Caki2 (cell line): ENCODE measurements at places on chromosomes 6 and 20. TPM values are rescaled to one million over a fixed set of nuclear protein-coding genes. Genes with fewer than 3 reads are reported as not detected.
A peak's percentile ranks its signal among the peaks of the same experiment; 100 is the strongest.

DNA sequence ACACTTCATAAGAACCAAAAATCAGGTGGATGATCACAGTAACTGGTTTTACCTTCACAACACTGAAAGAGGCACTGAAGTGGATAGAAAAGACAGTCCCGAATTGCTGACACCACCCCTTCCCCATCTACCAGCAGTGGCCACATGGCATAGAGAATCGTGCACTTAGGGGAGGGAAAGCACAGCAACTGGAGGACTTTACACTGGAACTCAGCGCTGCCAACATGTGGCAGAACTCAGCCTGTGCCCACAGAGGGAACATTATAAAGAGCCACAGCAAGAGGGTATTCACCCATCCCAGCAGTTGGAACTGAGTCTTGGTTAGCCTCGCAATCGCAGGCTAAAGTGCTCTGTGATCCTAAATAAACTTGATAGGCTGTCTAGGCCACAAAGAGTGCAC, 6.5 kb upstream of the KIAA1586 start:
- DNase-seq = peak; percentile 16

The LY6G6F gene
- not detected in 2 replicates for total RNA-seq

The RRAGD gene
- total RNA-seq = 6.5 and 8.3 TPM in 2 replicates

DNA sequence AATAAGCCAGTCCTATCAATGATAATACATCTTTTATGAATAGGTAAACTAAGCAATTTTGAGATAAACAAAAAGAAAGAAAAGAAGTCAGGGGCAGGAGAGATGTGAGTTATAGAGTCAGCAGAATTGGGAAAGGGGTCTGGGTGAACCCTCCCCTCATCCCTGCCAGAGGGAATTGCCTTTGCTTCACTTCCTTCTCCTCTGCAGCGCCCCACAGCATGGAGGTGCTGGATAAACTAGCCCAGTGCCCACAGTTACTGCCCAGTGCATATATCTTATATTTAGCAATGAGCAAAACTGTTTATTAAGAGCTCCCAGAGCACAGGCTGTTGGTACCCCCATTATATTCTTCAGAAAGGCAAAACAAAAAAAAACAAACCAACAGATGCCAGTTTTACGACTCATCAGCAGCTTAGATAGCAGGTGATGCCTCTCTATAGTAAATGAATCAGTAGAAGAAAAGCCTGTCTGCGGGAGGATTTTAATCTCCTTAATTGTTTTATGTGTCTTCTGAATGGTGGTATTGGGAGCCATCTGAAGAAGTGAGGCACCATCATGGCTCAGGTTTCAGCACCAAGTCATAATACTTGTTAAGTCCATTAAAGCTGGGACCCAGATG, 419.2 kb downstream of the EPM2A start:
- no peak for DNase-seq

The PSORS1C1 gene
- total RNA-seq = 0.20 and 1.8 TPM in 2 replicates

- no peak for DNase-seq
Measured at GRCh38 chr6:39961178-39961577, 26.9 kb upstream of the MOCS1 start.

DNA sequence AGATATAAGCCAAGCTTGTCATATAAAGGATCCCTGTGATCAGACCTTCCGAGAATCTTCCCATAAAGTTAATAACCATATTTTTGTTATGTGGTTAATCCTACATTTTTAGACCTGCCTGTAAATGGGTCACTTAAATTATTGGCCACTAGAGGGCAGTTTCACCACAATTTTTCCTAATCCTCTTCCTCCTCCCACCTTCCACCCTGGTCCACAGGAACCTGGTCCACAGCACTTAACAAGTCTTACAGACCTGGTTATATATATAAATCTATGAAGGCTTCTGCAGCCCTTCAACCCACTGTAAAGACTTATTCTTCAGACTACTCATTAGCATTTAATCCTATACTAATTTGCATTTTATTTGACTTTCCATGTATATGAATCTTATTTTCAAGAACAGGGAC, 28.3 kb downstream of the MRS2 start:
- peak; percentile 33 for DNase-seq

DNA sequence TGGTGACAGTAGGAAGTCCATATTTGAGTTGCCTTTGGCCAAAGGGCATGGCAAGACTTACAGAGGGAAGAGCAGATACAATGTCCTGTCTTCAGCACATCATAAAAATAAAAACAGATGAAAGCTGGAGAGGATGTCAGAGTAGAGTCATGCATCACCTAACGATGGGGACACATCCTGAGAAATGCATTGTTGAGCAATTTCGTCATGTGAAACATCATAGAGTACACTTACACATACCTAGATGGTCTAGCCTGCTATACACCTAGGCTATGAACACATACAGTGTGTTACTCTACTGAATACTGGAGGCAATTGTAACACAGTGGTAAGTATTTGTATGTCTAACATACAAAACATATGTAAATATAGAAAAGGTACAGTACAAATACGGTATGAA, 75.6 kb downstream of the VEGFA start:
- no peak for DNase-seq

DNA sequence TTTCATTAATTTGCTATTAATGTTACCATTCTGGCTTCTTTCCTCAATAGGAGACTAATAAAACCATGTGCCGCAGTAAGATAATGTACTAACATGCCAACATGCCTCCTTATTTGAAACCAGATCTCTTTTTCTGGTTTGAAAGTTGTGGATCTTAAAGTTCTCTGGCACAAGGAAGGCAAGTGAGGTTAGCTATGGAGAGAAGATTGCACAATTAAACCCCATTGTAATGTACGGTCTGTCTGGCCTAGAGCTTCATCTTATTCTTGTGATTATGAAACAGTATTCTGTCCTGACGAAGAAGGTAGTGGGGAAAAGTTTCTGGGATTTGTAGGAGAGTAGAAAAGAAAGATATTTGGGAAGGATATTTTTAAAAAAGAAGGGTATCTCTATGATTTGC, 68.4 kb downstream of the EYA4 start:
- DNase-seq = no peak

DNA sequence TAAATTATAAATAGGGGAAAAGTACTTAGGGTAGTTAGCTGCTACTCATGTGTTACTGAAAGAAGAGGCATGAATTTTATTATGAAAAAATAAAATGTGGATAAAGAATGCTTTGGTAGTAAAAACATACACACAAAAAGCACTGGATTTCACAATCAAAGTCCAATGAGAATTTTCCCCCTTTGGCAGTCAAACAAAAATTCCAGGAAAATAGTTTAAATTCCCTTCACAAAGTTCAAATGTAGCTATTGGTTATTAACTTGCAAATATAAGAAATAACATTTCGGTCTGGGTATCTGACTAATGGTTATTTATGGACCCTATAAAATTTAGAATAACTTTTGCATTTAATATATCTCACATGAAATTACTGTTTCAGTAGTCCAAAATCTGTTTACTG, 210.4 kb downstream of the FOXC1 start:
- DNase-seq = no peak

- peak; percentile 33 for DNase-seq
Measured at GRCh38 chr20:63498960-63499337, at the start of gene EEF1A2. EEF1A2 (minus strand) TSS chr20:63499083; CDS start chr20:63497763, 1,320 bp downstream.

- DNase-seq = no peak
Measured at GRCh38 chr6:155120034-155120433, 124.9 kb downstream of the TIAM2 start.

GRCh38 chr20:31712564-31713311, 9.9 kb downstream of the BCL2L1 start:
- DNase-seq = peak; percentile 99

The MCHR2 gene
- total RNA-seq = not detected in 2 replicates

- no peak for DNase-seq
Measured at GRCh38 chr6:165545806-165546205, 117.2 kb downstream of the PDE10A start.

- DNase-seq = no peak
Measured at GRCh38 chr6:154360476-154360875, 3.9 kb upstream of the IPCEF1 start.

The BPIFB1 gene
- not detected in 2 replicates for total RNA-seq

The CRYBG1 gene
- 15.2 and 16.0 TPM in 2 replicates for total RNA-seq

DNA sequence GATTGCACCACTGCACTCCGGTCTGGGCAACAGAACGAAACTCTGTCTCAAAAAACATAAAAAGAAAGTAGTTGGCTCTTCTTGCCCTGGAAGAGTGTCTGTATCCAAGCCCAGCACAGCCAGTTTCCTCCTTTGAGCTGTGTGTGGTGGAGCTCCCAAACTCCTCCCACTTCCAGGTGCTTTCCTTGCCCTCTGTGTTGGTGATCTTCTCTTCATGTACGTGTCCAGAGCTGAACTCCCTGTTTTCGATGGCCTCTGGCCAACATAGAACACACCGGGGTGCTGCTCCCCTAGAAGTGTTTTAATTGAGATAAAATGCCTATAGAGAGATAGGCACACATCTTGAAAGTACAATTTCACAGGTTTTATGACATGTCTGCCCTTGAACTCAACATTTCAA, 16.7 kb upstream of the SGK2 start:
- no peak for DNase-seq

The ZNF184 gene
- 13.2 and 13.8 TPM in 2 replicates for total RNA-seq

The DEFB132 gene
- not detected in 2 replicates for total RNA-seq

GRCh38 chr6:131060311-131060710, 2.7 kb downstream of the EPB41L2 start:
- no peak for DNase-seq
